Liver (tissue), 10 donors: ENCODE measurements at places on chromosomes 2 and 18.

GRCh38 chr18:72738136-72738535 is 129.7 kb downstream of the NETO1 start:
- DNase-seq, result no peak

DNA sequence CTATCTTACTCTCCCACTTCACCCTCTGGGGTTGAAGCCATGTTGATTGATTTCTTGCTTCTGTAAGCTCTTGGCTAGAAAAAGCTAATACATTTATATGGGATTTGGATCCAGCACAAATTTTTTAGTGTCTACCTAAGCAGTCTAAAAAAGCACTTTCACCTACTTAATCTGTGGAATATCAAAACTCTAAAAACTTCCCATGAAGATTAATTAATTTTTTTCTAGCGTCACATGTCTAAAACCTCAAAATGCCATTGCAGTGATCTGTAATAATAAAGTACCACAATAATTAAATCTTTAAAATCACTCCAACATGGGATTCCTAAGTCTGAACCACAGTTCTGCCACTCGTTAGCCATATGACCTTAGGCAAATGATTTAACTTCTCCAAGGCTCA is 180.1 kb downstream of the EN1 start:
- no peak for DNase-seq

GRCh38 chr2:99422599-99422998 is 67.2 kb downstream of the REV1 start:
- no peak for DNase-seq

DNA sequence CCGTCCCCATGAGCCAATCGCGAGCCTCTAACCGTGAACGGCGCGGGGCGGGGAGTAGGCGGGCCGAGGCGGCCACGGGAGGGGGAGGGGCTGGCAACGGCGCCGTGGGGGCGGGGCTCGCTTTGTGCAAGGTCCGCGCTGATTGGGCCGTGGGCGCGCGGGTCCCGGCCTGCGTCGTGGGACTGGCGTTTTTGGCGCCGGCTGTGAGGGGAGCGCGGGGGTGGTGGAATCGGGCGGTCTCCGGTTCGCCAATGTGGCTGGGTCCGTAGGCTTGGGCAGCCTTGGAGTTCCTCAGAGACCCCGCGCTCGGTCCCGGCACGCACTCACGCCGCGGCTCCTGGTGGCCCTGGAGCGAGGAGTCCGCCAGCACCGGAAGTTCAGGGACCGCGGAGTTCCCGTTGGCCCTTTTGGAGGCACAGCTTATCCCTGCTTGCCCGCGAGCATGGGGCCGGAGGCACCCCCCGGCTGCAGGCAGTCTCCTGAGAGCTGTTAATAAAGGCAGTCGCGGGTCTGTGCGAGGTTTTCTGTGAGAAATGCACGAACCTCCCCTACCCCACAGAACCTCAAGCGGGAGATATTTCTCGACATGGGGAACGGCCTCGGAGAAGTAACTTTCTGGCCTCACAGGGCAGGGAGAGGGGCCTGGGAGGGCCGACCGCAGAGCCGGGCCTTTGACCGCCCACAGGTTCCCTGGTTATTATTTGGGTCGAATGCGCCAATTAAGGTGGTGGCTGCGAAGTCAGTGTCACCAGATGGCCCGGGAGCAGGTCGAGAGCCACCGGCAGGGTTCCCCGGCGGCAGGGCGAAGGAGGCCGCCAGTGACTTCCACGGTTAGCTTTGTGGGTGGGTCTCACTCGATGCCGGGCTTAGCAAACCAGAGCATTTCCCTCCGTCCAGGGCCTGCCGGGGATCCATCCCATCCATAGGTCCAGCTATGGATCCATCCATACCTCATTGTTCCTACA is 574 bp upstream of the NCL start:
- peak; percentile 99 for DNase-seq

DNA sequence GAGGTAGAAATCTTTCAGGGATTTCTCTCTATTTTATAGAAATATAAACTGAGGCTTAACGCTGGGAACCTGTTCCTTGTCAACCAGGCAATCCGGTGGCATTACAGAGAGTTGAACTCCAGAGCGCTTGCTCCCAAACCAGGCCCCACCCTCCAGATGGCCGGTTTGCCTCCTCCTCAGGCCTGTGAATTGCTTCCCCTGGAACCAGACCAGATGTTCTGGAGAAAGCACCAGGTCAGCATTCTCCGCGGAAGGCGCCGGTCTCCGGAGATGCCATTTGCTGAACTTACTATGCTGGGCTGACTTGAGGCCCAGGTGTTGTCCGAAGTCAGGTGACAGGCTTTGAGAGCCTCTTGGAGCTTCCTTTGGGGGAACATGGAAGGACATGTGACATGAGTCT is 17.2 kb downstream of the TNP1 start:
- no peak for DNase-seq

DNA sequence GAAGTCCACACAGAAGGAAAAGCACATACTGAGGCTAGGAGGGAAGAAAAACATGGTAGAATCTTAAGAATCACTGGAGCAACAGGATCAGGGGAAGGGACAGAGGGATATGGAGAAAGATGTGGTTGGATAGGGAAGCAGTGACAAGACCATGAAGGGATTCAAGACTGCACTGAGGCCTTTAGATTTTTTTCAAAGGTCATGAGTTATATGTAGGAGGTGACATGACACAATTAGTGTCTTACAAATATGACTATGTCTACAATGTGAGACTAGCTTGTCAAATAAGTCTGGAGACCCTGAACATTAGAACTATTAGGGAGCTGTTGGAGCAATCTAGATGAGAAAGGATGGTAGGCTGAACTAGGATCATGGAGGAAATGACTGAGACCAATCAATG is 1130.3 kb upstream of the ZEB2 start:
- no peak for DNase-seq

DNA sequence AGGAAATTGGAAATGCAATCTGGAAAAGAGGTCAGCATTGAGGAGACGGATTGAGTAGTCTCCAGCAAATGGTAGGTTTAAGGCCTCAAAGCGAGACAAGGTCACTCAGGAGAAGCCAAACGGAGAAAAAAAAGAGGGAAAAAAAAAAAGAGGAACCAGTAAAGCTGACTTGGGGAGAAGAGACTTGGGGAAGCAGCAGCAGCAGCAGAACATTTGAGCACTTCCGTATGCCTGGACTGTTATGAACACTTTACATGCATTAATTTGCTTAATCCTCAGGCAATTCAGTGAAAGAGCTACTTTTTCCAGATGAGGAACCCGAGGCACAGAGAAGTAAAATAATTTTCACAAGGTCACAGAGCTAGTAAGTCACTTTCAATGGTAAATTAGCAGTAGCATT is 81.3 kb downstream of the OSBPL6 start:
- no peak for DNase-seq

DNA sequence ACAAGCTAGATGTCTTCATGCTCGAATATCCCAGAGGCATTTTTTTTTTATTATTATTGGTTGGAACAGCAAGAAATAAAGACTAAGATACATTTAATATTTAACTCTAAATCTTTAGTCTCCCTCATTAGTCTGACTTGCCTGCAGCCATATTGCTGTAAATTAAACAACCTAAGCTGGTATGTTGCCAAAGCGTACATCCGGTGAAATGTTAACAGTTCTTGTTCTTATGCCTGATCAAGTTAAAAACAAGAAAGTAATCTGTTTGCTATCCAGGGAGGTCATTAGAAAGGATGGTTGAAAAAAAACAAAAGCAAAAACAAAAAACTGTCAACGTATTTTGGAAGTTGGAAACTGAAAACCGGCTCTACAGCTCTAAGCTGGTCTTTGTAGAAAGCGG is 125.9 kb upstream of the NABP1 start:
- DNase-seq, result no peak

- no peak for DNase-seq
These were observed 398.4 kb upstream of the CWC22 start for GRCh38 chr2:180405520-180405919.

- DNase-seq, result no peak
These were observed 30.6 kb downstream of the ORC4 start for GRCh38 chr2:147989809-147990403.

DNA sequence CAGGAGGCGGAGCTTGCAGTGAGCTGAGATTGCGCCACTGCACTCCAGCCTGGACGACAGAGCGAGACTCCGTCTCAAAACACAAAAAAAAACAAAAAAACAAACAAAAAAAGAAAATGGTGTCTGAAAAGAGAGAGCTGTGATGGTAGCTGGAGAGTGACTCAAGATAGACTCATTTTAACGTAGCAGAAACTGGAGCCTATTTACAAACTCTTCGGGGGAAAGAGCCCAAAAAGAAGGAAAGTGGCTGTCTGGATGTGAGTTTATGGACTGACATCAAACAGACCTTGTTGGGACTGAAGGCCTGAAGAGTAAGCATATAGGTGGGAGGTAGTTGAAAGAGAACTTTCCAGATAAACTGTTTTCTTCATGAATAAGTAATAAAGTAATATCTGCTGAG is 51.8 kb downstream of the LIMS1 start:
- DNase-seq, result no peak

GRCh38 chr2:189466656-189467055 is 25.4 kb downstream of the WDR75 start:
- DNase-seq, result no peak
